Stomach (tissue), 19 donors: ENCODE measurements at places on chromosomes 2 and 18. TPM values are rescaled to one million over a fixed set of nuclear protein-coding genes. Genes with fewer than 3 reads are reported as not detected.
A peak's percentile ranks its signal among the peaks of the same experiment; 100 is the strongest.

Gene TUBA3E
- not detected for total RNA-seq

Gene CNTNAP5
- total RNA-seq = not detected

Gene LIMS4
- total RNA-seq = not detected

Gene CCDC74A
- total RNA-seq = 1.3 TPM

Gene ZNF385B
- 3.5 TPM for total RNA-seq

- H3K27me3 ChIP-seq = no peaks in the 10 kb centered on the region
- peak; percentile 61 for DNase-seq
- peaks cover 71% of the 10 kb centered on the region for H3K4me1 ChIP-seq
- peak overlapping the region; percentile 94 for H3K27ac ChIP-seq
- no peaks in the 10 kb centered on the region for H3K36me3 ChIP-seq
- H3K4me3 ChIP-seq = no peak overlapping the region
These were observed 3.5 kb upstream of the EMILIN1 start for GRCh38 chr2:27074738-27075565.

DNA sequence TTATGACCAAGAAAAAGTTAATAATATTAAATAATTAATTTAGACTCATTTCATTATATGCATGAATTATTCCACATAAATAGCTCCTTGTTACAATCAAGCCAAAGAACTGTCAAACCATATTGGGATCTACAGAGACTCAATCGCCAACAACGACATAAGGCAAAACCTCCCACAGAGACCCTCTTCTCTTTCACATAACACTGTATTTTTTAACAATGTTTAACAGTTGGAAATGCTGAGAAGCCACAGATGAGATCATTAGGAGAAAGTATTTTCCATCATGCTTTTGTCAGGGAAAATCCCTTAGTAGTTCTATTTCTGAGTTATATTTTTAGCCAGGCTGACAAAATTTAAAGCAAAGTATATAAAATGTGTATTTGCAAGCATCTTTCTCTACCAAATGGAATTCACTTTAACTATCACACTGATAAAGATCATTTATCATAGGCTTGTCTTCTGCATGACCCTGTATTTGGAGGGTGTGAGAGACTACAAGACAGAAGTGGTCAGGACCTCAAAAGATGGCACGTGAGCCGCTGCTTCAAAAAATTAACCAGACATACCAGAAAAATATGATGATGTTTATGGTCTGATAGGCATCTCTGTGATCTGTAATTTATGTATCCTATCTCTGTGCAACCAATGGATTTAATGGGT lies 383.8 kb downstream of the NRXN1 start:
- DNase-seq = no peak
- H3K4me1 ChIP-seq = no peaks in the 10 kb centered on the region
- no peaks in the 10 kb centered on the region for H3K27me3 ChIP-seq
- no peaks in the 10 kb centered on the region for H3K36me3 ChIP-seq
- no peak overlapping the region for H3K27ac ChIP-seq

DNA sequence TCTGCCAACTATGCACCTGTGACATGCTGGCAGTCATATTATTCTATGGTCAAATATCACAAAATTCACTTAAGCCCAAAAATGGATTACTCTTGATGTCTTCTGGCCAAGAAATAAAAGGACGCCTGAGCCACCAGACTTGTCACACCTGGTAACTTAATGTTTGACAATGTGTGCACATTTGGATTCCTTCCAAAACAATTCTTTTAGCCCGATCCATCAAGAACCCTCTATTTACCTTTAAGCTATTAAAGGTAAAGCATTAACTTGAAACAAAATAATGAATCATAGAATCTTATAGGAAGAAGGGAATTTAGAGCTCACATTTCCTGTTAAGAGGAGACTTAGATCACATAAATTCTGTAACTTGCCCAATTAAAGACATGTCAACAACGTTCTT lies 46.5 kb upstream of the NFU1 start:
- peak; percentile 85 for DNase-seq
- H3K4me1 ChIP-seq = peaks cover 20% of the 10 kb centered on the region
- H3K36me3 ChIP-seq = peaks cover 34% of the 10 kb centered on the region
- no peaks in the 10 kb centered on the region for H3K27me3 ChIP-seq
- H3K4me3 ChIP-seq = no peak overlapping the region

DNA sequence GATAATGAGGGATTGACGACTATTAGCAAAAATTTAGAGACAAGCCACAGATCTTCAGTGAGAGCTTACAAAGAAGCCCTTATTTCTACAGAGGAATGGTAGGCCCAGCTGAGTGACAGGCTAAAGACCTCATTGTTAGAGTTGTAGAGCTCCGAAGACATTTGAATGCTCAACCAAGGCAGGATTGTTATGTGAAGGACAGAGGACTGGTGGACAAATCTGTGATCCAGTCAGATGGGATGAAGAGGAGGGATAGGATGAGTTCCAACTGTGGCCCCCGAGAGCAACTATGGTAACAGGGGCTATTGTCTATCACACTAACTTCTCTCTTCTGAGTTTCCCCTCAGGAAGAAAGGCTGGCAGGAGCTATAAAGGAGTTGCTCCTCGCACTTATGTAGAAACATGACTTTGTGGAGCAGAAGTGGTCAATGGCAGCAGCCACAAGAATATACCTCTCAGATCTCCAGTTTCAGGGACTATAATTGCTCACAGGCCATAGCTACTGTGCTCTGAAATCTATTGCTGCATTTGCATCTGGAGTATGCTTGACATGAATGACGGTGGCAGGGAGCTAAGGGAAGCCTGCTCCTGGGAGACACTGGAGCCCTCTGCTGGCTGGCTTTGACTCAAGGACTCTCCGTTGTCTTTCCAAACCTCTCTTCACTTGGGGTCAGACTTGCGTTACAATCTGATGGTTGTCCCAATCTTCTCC lies 50.3 kb upstream of the GREB1L start:
- H3K4me1 ChIP-seq = no peaks in the 10 kb centered on the region
- no peak overlapping the region for H3K4me3 ChIP-seq
- DNase-seq = peak; percentile 52
- no peak overlapping the region for H3K27ac ChIP-seq

DNA sequence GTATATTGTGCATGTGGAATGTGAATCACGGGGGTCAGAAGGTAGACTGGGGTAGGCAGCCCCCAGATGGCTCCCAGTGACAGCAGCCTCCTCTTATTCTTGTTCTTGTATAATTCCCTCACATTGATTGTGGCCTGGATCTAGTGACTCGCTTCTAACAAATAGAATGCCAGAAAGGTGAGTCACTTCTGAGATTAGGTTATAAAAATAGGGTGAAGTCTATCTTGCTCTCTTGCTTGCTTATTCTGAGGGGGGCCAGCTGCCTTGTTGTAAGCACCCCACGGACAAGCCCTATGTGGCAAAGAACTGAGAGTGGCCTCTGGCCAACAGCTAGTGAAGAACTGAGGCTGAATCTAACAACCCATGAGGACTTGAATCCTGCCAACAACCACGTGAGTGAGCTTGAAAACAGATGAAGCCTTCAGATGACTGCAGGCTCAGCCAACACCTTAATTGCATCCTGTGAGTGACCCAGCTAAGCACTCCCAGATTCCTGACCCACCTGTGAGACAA lies 15.6 kb upstream of the RMND5A start:
- H3K36me3 ChIP-seq = no peaks in the 10 kb centered on the region
- no peak overlapping the region for H3K4me3 ChIP-seq
- peak overlapping the region; percentile 68 for H3K27ac ChIP-seq
- H3K4me1 ChIP-seq = peaks cover 25% of the 10 kb centered on the region

GRCh38 chr2:23563673-23564614 lies 179.0 kb downstream of the KLHL29 start:
- DNase-seq = no peak
- H3K27me3 ChIP-seq = no peaks in the 10 kb centered on the region
- no peaks in the 10 kb centered on the region for H3K36me3 ChIP-seq
- H3K4me1 ChIP-seq = peaks cover 23% of the 10 kb centered on the region

DNA sequence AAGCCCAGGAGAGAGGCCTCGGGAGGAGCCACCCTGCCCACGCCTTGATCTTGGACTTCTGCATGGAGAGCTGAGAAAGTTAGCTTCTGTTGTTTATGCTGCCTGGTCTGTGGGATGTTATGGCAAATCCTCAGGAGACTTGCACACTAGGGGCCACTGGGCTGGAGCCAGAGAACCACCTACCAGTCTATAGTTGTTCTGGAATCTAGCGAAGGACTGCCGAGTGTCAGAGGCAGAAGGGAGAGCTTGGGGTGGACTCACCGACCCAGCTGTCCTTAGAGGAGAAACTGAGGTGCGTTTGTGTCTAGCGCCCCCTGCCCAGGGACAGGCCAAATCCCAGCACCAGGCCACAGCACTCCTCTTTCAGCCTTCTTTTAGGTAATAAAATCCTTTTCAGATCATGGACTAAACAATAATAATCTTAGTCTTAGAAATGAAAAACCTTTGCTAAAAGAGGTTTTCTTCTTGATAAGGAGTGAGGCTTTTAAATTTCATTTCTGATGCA lies 398.7 kb upstream of the SALL3 start:
- no peak overlapping the region for H3K4me3 ChIP-seq
- no peaks in the 10 kb centered on the region for H3K4me1 ChIP-seq
- DNase-seq = peak; percentile 9
- no peaks in the 10 kb centered on the region for H3K27me3 ChIP-seq
- no peak overlapping the region for H3K27ac ChIP-seq

GRCh38 chr18:62998443-62998842 lies 283.1 kb downstream of the PHLPP1 start:
- no peak for DNase-seq
- H3K36me3 ChIP-seq = no peaks in the 10 kb centered on the region
- no peaks in the 10 kb centered on the region for H3K4me1 ChIP-seq
- no peak overlapping the region for H3K4me3 ChIP-seq

DNA sequence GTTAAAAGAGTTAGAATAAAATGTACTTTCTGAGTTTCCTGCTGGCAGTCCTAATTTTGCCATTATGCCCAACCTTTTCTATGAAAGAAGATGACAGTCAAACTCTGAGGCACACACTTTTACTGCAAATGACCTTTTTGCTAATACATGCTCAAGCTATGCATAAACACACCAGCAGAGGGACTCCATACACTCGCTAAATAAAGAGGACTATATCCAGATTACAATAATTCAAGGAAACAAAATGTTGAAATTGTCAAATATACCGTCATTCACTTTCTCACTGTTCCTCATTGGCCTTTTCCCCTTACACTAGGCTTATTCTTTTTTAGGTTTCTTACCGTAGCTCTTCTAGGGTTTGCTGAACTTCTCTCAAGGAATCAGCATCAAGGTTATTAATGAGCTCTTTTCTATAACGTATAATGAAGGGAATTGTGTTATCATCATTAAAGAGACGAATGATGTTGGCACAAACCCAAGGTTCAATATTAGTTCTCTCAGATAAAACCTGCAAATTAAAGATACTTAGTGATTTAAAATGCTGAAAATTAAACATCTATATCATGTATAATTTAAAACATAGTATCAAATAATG lies 25.7 kb downstream of the SRBD1 start:
- H3K36me3 ChIP-seq = peaks cover 7% of the 10 kb centered on the region
- DNase-seq = no peak
- no peak overlapping the region for H3K27ac ChIP-seq
- H3K4me3 ChIP-seq = no peak overlapping the region
- H3K4me1 ChIP-seq = no peaks in the 10 kb centered on the region

DNA sequence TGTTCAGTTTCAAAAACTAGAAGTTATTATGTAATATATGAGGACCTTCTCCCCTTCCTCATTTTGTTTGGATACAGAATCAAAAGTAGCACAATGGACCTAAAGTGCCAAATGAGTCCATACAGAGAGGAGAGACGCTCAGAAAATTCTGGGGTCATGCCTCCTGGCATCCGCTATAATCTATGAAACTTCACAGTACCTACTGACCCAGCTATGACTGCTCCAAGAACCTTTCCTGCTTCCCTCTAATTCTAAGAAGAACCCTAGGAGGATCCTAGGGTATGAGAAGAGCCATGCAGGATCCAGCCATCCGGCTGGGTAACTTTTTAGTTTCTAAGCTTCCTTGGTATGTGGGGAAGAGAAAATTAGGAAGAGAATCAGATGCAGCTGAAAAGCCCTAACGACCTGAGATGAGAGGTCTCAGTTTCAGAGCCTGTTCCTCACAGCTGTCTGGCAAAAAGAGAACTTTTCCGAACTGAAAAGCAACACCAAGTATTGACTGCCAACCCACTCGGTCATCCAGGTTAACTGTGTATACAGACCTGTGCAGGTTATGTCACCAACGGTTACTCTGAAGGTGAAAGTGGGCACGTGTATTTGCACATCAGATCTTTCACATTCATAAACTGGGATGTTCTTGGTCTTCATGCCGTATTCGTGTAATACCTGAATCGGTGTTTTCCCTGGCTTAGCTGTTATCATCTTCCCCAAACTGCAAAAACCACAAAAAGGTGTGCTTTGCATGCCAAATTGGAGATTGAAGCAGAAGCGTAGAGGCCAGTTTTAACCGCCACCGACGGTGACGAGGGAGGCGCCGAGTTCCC lies 1.1 kb downstream of the PRKRA start:
- H3K27me3 ChIP-seq = no peaks in the 10 kb centered on the region
- H3K27ac ChIP-seq = peak overlapping the region; percentile 91
- peak overlapping the region; percentile 70 for H3K4me3 ChIP-seq
- peaks cover 18% of the 10 kb centered on the region for H3K4me1 ChIP-seq

- H3K27ac ChIP-seq = peak overlapping the region; percentile 50
- H3K27me3 ChIP-seq = no peaks in the 10 kb centered on the region
- peak; percentile 54 for DNase-seq
- H3K4me3 ChIP-seq = no peak overlapping the region
- no peaks in the 10 kb centered on the region for H3K4me1 ChIP-seq
These were observed 160.1 kb upstream of the MAPRE2 start for GRCh38 chr18:34880882-34881834.
